GM19239 (cell line): ENCODE measurements at places on chromosomes 6 and 20.

DNA sequence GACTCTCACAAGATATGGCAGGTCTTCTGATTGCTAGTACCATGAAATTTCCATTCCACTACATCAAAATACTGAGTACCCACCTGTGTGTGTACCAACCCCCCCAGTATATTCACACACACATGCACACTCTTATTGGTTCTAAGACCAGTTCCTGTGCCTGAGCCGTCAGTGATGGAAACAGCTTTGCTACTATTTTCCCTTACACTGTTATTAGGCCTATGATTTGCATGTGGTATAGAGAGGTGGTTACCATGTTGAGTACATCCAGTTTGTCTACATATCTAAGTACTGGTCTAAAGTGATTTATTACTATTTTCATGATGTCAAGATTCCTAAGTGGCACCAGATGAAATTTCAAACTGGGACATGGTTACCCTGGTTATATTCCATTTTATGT is 459.9 kb downstream of the BCKDHB start:
- no peak for DNase-seq

DNA sequence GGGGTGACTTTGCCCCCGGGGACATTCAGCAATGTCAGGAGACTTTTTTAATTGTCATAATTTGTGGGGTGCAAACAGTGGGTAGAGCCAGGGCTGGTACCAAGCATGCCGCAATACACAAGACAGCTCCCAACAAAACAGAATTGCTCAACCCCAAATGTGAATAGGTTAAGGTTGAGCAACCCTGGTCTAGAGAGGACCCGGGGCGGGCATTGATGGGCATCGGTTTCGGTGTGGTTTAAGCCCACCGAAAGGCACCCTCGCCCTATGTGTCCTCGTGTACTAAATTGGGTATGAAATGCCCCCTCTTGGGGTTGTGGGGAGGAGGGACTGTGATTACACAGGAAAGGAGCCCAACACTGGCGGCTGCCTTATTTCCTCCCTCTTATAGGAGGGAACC is 36.0 kb downstream of the KIAA1755 start:
- DNase-seq, result no peak

DNA sequence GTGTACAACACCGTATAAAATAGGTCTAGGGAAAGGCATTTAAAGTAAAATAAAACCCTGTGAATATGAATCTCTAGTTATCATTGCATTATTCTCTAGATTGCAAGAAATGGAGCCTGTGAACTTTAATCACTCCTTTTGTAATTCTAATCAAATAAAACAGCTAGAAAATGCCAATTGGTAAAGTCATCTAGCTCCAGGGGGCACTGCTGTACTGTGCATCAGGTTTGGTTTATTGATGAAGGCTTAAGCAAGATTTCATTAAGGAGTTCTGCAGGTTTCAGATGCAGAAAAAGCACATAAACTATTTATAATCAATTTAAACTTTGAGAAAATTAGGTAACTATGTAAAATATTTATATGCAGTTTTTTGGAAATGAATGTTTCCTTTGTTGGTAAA is 645.0 kb downstream of the PHF3 start:
- no peak for DNase-seq

DNA sequence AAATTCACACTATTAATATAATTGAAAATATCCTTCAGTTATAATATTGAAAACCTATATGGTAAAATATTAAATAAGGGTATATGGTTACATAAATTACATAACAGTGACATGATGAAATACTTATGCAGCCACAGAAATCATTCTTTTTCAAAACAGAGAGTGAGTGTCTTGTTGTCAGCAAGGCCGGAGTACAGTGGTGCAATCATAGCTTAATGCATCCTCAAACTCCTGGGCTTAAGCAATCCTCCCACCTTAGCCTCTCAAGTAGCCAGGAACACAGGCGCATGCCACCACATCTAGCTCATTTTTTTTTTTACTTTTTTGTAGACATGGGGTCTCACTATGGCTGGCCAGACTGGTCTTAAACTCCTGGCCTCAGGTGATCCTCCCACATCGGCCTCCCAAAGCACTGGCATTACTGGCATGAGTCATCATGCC is 40.4 kb downstream of the FAM8A1 start:
- no peak for DNase-seq

DNA sequence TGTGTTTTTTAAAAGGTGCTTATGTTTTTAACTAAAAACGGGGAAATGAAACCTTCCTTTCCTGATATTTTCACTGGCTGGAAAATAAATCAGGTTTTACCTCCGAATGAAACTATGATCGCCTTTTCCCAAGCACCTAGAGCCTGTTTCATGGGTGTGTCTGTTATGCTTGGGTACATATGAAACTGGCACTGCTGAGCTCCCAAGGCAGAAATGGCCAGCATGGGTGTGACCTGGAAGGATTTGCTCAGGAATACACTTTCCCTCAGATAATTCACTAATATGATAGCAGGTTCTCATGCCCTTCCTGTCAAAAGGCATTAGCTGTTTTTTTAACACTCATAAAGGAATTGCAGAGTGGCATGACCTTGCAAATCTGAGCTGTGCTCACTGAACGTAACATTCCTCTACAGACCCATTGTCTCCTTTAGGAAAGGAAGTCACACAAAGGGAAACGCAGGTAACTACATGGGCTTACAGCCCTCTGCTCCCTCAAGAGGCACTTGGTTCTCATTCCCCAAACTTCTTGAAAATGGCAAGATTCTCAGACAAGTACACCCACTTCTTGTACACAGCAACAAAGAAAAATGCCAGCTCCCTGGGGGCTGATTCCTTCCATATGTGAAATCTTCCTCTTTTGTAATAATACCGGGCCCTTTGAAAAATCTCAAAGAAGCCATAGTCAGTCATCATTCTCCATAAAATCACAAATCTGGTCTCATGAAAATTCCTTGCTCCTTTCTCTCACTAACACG is 72.7 kb downstream of the METTL24 start:
- no peak for DNase-seq

DNA sequence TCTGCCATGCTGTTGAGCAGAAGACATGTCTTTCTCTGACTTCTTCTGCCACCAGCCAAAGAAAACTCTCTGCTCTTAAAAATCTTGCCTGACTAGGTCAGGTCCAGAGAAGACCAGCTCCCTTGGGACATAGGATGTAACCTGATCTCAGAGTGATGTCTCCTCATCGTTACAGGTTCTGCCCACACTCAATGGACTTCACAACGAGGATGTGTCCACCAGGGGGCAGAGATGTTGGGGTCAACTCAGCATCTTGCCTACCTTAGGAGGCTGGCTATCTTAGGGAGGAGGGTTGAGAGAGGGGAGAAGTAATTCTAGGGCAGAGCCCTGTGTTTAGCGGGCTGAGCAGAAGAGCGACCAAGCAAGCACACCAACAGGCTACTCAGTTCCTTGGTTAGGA is 207.6 kb upstream of the CDH4 start:
- DNase-seq, result no peak

DNA sequence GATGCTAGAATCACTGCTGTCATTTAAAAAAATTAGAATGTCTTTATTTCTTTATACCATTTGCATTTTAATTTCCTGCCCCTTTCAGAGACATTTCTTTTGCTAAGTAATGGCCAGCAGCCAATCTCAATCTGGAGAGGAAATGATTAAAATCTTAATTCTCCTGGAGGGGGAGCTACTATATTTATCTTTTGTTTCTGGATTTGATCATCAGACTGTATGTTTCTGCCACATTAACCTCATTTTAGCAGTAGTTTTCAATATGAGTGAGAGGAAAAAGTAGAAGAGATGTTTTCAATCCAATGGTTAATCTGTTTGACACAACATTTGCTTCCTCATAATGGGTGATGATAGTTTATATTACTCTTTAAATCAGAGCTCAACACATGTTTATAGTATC is 138.0 kb downstream of the FUT9 start:
- no peak for DNase-seq

GRCh38 chr6:170459451-170459850 is 93.7 kb downstream of the PSMB1 start:
- DNase-seq, result peak; percentile 59

DNA sequence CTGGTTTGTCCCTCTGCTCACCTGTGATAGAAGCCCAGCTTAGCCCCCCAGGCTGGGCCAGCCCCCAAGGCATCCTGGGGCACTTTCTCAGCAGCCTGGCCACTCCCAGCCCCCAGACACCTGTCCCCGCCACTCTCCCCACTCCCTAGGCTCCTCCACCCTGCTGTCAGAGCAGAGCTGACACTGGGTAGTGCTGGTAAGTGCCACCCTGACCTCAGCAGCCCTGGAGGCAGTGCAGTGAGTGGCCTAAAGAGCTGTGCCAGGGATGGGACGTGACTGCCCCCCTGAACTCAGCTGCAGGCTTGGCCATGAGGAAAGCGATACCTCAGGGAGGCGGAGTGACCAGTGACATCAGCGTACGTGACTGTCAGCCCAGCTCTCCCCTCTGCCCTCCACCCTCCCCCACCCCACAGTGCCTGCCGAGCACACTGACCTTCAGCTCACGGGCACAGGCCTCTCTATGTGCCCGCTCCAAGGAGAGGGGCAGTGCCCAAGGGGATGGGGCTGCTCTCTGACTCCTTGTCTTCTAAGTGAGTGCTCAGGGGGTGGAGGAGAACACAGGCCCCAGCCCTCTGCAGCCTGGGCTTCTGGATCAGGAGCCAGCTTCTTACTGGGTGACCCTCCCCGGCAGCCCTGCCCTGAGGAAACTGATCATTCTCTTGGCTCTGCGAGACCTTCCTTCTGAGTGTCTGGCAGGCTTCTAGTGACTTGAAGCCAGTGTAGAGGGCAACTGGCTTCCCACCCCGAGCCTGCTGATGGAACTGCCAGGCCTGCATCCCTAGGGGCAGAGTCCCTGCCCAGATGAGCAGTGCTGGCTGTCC is 172.7 kb downstream of the MRPL14 start:
- no peak for DNase-seq

DNA sequence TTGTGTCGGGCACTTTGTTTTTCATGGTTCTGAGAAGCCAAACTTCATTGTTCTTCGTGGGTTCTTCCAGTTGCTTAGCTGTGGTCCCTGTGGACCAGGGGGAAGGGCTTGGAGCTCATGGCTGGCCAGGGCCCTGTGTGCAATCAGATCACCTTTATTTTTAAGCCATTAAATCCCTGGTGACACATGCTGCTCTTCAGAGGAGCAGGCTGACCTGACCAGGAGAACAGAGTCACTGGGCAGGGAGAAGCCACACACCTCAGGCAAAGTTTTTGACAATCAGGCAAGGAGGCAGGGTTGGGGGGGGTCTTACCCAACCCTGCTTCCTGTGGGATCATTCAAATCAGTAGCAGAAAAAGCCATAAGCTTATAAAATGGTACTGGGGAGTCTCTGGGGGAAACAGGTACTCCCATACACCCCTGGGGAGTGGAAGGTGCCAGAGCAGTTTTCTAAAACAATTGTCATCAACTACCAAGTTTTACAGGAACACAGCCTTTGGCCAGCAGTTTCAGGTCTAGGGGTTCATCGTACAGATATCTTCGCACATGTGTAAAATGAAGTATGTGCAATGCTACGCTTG is 37.0 kb upstream of the PREX1 start:
- DNase-seq, result no peak

GRCh38 chr6:111618407-111618806 is 12.7 kb upstream of the TRAF3IP2 start:
- no peak for DNase-seq

- no peak for DNase-seq
Measured at GRCh38 chr6:43043310-43043709, 10.3 kb downstream of the CUL7 start.

DNA sequence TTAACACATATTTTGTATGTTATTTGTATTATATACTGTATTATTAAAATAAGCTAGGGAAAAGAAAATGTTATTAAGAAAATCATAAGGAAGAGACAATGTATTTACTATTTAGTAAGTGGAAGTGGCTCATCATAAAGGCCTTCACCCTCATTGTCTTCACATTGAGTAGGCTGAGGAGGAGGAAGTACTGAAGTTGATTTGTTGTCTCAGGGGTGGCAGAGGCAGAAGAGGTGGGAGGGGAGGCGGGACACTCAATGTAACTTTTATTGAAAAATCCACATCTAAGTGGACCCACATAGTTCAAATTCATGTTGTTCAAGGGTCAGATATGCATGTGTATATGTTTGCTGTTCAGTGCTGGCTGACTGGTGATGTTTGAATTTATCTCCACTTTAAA is 210.2 kb upstream of the CITED2 start:
- no peak for DNase-seq

DNA sequence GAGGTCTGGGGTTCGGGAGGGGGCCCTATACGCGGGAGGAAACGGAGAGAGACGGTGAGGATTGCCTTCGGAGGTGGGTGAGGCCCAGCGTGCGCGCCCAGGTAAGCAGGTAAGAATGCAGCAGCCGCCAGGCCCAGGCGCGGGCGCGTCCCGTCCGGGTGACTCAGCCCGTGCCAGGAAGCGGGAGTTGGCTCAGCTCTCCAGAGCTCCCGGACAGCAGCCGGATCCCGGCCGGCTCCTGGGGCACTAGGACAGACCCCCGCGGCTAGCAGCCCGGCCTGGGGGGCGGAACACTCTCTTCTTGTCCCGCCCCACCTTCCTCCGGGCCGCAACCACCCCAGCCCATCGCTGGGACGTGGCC is 1.5 kb upstream of the MDFI start:
- DNase-seq, result no peak

DNA sequence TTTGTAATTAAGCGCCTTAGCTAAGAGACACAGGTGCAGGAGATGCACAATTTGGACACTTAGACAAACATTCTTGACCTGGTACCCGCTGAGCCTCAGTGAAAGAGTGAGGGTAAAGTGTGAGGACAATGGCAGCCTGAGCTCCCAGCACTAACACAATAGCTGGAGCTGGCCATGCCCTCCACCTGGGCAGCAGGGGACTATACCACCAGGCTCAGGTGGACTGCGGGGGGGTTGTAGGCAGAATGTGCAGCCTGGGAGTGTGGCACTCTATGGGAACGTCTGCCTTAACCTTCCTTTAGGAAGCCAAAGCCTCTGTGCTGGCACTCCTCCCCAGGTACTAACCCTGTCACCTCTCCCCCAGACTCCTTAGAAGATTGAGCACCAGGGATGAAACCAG is 23.6 kb downstream of the PRKN start:
- DNase-seq, result no peak

DNA sequence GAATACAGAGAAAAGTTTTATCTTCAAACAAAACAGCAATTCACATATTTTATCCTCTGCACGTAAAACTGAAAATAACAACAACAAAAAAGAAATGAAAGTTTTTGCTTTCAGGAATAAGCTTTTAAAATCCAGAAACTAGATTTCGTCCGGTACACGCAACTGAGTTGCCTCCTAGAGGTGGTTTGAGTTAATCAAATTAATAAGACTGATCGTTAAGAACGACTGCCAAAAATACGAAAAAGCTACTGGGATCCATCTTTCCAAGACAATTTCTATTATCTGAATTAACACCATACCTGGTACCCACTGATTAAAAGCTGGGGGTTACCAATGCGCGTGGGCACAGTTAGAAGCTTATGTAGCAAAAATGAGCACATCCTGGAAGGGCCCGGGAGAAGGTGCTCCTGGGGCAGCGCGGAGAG is 669 bp downstream of the PDCD2 start:
- no peak for DNase-seq

GRCh38 chr6:15308435-15309213 is 62.8 kb downstream of the JARID2 start:
- no peak for DNase-seq

- DNase-seq, result no peak
Measured at GRCh38 chr20:63400486-63401210, 39.5 kb upstream of the CHRNA4 start.
